ENCODE measurements at places on chromosomes 2 and 18. TPM values are rescaled to one million over a fixed set of nuclear protein-coding genes. Genes with fewer than 3 reads are reported as not detected.

ANKRD30B gene
- polyA plus RNA-seq: not detected

HOXD9 gene
- 0.31 TPM for polyA plus RNA-seq

TRIM43 gene
- not detected for polyA plus RNA-seq

UGT1A6 gene
- 12.8 TPM for polyA plus RNA-seq

DNAJC5G gene
- polyA plus RNA-seq: not detected

DNA sequence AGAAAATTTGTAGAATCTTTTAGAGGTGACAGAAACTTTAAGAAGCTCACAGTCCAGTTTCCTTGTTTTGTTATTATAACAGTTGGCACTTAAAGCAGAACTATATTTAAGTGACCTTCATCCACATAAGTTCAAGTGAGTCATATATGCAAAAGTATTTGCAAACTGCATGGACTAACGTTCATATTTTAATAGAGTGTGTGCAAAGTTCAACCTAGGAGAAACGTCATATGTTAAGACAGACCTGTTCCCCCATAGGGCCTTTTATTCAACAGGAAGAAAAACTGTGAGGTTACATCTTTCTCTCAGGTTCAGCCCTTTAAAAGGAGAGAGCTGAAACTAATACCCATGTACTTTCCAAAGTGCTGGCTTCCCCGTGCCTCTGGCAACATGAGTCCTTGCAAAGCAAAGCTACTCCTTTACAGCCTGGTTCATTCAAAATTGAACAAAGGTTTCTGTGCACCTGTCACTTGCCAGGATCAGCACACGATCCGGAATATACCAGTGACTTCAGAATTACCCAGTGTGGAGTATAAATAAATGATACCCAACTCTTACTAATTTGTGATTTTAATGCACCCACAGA, 280.0 kb upstream of the RAB12 start:
- H3K27ac ChIP-seq: peak overlapping the region; percentile 31
- peaks cover 25% of the 10 kb centered on the region for H3K4me1 ChIP-seq
- H3K36me3 ChIP-seq: no peaks in the 10 kb centered on the region
- H3K4me3 ChIP-seq: no peak overlapping the region
- DNase-seq: no peak

GRCh38 chr2:103605071-103605780, 843.4 kb downstream of the TMEM182 start:
- no peaks in the 10 kb centered on the region for H3K27me3 ChIP-seq
- H3K27ac ChIP-seq: no peak overlapping the region
- DNase-seq: no peak
- no peaks in the 10 kb centered on the region for H3K36me3 ChIP-seq

DNA sequence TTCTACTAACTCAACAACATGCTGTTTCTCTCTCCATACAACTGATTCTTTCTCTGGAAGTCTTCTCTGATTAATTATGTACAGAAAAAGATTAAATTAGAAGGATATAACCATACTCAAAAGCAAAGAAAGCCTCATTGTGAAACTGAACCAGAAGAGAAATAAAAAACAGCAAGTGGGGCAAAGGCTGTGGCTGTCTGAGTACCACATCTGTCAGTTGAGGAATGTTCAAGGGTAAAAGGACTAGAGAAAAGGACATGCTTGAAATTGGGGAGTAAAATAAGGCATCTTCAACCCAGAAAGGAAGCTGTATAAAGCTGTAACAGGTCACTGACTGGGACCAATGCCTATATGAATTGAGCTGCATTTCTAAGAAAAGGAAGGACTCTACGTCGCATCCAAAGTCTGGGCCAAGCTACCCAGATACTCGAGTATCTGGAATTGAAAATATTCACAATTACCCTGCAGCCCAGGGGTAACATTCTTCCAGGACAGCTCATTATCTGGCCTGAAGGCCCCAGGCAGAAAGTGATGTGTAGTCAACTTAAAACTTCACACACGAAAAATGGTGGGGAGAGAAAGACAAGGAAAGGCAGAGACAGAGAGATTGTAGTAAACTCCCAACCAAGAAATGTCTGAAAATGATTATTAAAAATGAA, 356.0 kb upstream of the GALNT5 start:
- no peaks in the 10 kb centered on the region for H3K4me1 ChIP-seq
- DNase-seq: no peak
- no peaks in the 10 kb centered on the region for H3K27me3 ChIP-seq
- no peak overlapping the region for H3K27ac ChIP-seq
- H3K4me3 ChIP-seq: no peak overlapping the region
- H3K36me3 ChIP-seq: no peaks in the 10 kb centered on the region

- H3K27ac ChIP-seq: no peak overlapping the region
- DNase-seq: no peak
- H3K4me3 ChIP-seq: no peak overlapping the region
- H3K4me1 ChIP-seq: peaks cover 30% of the 10 kb centered on the region
- no peaks in the 10 kb centered on the region for H3K36me3 ChIP-seq
- H3K27me3 ChIP-seq: no peaks in the 10 kb centered on the region
These were observed 114.8 kb downstream of the COPS8 start for GRCh38 chr2:237200462-237200861.

DNA sequence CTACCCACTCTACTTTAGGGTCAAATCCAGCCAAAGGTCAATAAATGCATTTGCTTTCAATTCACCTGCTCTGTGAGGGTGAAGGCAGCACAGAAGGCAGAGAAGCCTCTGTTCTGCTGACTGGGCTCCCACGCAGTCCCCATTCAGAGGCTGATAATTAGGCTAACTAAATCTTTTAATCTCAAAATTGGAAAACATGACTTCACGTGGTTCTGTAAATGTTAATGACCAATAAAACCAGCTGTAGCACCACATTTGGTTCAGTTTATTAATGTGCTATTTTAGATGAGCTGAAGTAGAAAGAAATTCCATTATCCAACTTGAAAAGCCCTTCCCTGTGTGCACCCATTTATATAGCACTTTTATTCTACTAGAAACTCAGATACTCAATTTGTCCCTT, 310.6 kb downstream of the C1D start:
- H3K4me3 ChIP-seq: no peak overlapping the region
- no peak for DNase-seq
- H3K27ac ChIP-seq: no peak overlapping the region
- H3K36me3 ChIP-seq: no peaks in the 10 kb centered on the region
- no peaks in the 10 kb centered on the region for H3K27me3 ChIP-seq
